ENCODE measurements at places on chromosomes 6 and 20.

GRCh38 chr6:107973594-107973993 lies 15.6 kb upstream of the SEC63 start:
- no peak for DNase-seq

DNA sequence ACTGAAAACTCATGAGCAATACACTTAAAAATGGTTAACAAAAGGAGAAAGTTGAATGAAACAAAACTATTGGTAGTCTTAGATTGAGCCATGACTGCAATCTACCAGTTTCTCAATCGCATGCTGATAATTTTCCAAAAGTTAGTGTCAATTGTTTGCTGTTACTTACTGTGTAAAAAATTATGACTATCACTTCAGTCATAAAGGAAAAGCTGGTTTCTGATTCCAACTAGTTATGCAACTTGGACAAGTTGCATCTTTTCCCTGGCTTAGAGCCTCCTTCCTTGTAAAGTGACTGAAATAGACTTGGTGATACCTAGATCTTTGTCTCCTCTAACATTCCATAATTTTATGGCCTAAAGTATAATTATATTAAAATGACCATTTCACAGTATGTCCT lies 88.3 kb upstream of the PAK5 start:
- DNase-seq, result peak; percentile 43

DNA sequence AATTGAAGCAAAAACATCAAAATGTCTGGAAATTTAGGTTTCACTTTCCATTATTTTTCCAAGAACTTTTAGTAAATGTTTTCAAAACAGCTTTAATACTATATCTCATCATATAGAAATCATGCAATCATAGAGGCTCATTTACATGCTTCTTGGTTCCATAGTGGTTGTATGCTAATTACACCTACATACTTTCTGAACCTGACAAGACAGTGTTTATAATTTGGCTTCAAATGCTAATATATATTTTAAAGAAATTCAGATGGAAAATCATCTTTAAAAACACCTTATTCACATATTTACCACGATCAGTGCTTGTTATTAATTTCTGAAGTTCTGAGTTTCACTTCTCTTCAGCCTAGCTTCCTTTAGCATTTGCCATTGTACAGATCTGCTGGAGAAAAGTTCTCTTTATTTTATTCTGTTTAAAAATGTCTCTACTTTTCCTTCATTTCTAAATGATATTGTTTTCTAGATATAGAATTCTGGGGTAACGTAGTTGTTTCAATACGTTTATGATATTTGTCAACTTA lies 89.9 kb downstream of the PLCB1 start:
- no peak for DNase-seq

- DNase-seq, result peak; percentile 54
Observed at GRCh38 chr6:134295953-134296553, 21.9 kb downstream of the SGK1 start.

DNA sequence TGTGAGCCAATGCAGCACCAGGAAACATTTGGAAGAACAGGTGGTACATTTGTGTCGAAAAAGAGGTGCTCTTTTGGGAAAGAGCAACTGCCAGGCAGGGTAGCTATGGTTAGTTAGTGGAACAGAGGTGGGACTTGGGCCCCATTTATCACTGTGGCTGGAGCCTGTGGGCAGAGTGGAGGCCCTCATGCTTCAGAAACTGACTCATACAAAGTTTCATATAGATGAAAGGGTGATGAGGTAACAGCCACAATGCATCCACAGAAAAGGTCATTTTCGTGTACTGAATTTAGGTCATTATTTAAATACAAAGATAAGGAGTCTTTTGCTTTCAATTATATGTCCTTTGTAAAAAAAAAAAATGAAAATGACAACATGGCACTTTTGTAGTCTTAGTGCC lies 76.4 kb upstream of the HS3ST5 start:
- DNase-seq, result no peak

GRCh38 chr6:137740091-137740755 lies 126.8 kb upstream of the TNFAIP3 start:
- DNase-seq, result no peak

DNA sequence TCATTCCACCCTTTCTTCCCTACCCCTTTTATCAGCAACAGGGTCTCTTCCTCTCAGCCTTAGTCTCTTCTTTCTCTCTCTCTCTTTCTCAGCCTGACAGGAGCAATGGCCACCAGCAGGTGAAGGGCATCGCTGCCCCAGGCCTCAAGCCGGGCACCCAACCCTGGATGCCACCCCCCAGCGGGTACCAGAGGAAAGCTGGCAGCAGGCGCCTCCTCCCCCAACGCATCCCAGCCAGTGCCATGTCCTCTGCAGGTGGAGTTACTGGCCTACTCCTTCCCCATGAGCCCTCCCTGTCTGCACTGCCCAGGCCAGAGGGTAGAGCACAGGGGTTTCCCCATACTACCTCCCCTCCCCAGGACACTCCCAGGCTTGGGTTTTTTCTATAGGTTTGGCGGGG lies 32.2 kb downstream of the EIF2S2 start:
- DNase-seq, result no peak

GRCh38 chr6:88301256-88301655 lies 135.1 kb upstream of the CNR1 start:
- no peak for DNase-seq

GRCh38 chr20:36491901-36492617 lies 49.3 kb upstream of the MYL9 start:
- no peak for DNase-seq

DNA sequence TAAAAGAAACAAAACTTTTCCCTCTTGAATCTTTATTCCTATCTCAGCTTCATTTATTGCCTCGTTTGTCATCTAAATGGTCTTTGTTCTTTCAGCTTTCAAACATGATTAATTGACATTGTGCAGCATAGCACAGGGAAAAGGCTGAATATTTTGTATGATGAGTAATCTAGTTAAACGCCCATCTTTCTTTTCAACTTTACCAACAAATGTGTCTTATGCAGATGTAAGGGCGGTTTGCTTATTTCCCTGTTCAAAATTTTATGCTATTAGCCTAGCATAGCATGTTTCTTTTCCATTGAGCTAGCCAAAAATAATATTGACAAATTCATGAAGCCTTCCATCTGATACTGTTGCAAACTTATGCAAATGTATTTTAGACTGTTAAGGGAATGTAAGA lies 176.4 kb upstream of the AKAP12 start:
- no peak for DNase-seq

- DNase-seq, result no peak
Observed at GRCh38 chr6:110390404-110390803, 25.0 kb downstream of the DDO start.

DNA sequence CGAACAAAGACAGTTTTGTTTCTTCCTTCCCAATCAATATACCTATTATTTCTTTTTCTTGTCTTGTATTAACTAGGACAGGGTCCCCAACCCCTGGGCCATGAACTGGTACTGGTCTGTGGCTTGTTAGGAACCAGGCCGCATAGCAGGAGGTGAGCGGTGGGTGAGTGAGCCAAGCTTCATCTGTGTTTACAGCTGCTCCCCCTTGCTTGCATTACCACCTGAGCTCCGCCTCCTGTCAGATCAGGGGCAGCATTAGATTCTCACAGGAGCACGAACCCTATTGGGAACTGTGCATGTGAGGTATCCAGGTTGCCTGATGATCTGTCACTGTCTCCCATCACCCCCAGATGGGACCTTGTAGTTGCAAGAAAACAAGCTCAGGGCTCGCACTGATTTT lies 151.9 kb downstream of the CDKAL1 start:
- no peak for DNase-seq

DNA sequence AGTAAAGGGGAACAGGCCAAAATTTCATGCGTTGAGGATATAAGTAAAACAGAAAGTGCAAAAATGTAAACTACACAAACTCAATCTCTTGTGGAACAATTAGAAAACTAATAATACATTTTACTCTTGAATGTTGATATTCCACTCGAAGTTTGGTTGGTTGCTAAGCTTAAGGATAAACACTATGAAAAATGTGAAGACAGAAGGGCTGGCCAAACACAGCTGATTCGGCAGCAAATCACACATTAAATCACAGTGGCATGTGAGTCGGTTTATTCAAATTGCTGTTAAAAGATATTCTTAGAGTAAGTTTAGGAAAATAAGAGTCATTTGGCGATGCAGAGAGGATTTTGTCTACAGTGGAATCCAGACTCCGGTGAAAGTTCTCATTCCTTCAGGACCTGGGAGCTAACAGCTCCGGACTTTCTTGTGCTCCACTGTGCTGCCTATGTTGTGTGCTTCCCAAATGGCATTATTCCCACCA lies 1.4 kb upstream of the EPM2A start:
- peak; percentile 73 for DNase-seq

DNA sequence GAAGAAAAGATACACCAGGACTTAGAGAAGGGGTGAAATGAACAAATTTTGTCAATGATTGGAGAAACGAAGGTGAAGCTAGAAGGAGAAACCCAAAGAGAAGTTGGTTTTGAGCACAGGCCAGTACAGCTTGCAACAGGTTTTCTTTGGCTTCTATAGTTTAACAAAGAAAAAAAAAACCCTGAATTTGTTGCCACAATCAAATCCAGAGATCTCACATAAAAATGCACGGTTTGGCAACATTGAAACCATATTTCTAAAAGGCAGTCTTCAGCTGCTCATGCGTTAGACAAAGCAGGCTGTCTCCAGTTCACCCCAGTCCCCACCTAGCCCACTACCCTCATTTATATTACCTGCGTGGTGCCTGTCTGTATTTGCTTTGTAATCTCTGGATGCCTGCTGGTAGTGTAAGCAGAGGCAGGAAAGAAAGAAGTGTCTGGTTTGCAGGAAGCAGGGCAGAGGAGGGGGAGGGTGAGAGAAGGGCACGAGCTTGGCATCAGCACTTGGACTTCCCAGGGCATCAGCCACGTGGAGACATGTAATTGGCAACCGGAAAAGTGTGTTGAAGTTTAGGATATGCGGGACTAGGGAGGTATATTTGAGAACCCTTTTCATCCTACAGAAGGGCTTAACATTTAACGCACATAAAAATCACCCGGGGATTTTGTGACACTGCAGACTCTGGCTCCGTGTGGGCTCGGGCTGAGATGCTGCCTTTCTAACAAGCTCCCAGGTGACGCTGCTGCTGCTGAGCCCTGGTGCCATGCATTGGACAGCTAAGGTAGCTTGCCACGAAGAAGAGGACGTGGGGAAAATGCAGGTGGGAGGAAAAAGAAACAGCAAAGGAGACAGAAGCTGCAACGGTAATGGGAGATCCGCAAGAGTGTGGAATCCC lies 14.4 kb downstream of the PFDN4 start:
- no peak for DNase-seq

GRCh38 chr20:24970754-24971153 lies 21.7 kb downstream of the CST7 start:
- DNase-seq, result no peak

DNA sequence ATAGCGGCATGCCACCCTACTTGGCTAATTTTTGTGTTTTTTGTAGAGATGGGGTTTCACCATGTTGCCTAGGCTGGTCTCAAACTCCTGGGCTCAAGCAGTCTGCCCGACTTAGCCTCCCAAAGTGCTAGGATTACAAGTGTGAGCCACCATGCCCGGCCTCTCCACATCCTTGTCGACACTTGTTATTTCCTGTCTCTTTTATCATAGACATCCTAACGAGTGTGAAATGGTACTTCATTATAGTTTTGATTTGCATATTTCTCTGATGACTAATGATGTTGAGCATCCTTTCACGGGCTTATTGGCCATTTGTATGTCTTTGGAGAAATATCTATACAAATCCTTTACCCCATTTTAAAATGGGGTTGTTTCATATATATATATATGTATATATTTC lies 39.0 kb upstream of the ASXL1 start:
- DNase-seq, result no peak

GRCh38 chr20:20549267-20549612 lies 163.2 kb downstream of the RALGAPA2 start:
- DNase-seq, result no peak

DNA sequence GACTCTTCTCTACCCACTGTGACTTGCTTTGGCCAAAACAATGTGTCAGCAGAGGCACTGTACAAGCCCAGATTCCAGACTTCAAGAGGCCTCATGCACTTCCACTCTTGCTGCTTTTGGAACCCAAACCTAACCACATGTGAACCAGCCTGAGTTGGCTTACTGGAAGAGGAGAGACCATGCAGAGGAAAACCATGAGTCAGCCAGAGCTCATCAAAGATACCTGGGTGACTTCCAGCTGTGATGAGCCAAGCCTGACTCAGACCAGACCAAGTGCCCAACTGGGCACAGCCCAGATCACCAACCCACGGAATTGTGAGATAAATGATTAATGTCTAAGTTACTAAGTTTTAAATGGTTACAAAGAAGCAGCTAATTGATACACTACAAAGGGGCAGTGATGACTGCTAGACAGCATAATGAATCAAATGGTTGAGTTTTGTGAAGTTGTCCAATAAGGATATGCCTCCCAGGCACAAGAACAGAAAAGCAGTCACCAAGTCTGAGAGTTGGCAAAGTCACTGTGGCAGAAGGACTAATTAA lies 16.2 kb upstream of the BEND6 start:
- DNase-seq, result no peak

GRCh38 chr6:75204217-75204958 lies 1.5 kb downstream of the COL12A1 start:
- DNase-seq, result peak; percentile 81

DNA sequence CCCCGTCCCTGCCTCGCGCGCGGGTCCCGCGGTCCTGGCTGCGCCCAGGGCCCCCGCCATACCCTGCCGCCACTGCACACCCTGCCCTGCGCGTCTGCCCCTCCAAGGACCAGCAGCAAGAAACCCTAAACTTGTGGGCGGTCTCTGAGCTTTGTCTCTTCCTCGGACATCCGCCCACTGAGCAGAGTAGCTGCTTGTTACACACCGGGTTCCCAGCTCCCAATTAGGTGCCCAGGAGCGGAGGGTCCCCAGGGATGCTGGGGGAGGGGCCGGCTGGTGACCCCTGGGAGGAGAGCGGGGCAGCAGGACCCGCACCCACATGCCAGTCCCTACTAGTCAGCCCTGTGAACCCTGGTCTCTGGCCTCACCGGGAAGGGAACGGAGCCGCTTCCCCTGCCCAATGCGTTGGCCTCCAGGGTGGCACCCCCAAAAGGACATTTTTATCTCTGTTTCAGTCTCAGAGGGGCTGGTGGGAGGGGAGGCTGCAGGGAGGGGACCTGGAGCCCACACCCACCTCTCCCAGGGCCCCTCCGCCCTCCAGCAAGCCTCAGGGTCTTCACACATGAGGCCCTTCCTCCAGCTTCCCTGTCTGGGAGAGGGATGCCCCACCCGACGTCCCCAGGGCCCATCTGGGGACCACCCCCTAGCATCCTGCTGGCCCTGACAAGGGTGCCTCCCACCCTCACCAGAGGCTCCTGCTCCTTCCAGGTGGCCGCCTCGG lies 10.5 kb downstream of the STMN3 start:
- no peak for DNase-seq

GRCh38 chr6:24926192-24926591 lies 9.6 kb downstream of the RIPOR2 start:
- no peak for DNase-seq

- DNase-seq, result no peak
Observed at GRCh38 chr20:44448753-44449546, 26.7 kb upstream of the TTPAL start.

- no peak for DNase-seq
Observed at GRCh38 chr6:33439956-33440648, 14.3 kb upstream of the ZBTB9 start.

Data from right lung (tissue), 10 donors.